ENCODE measurements at places on chromosomes 16 and 17.

- DNase-seq = no peak
Observed at GRCh38 chr16:67304020-67304419, 22.5 kb downstream of the KCTD19 start.

- no peak for DNase-seq
Observed at GRCh38 chr17:81189670-81190530, 23.9 kb upstream of the AATK start.

GRCh38 chr16:7967996-7968509 is 622.3 kb downstream of the TMEM114 start:
- DNase-seq = no peak

- no peak for DNase-seq
Observed at GRCh38 chr17:72425133-72425793, 304.4 kb downstream of the SOX9 start.

DNA sequence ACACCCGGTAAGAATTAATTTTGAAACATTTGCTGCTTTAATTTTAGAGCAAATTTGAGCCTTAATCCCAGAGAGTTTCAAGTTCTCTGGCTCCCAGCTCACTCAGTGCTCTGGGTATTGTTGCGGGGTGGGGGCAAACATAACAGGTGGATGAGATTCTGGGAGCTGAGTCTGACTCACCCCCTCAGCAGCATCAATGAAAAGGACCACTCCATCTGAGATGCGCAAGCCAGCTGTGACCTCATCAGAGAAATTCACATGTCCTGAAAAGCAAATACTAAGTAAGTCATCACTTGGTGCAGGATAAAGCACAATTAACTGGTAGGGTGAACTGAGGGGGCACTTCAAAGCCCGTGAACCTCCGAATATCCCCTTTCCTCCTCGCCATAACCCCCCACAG is 19.9 kb downstream of the EFTUD2 start:
- DNase-seq = no peak

Data from GM12864 (cell line).